Foreskin keratinocyte (primary cell): ENCODE measurements at places on chromosomes 1 and 21. TPM values are rescaled to one million over a fixed set of nuclear protein-coding genes. Genes with fewer than 3 reads are reported as not detected.

DNA sequence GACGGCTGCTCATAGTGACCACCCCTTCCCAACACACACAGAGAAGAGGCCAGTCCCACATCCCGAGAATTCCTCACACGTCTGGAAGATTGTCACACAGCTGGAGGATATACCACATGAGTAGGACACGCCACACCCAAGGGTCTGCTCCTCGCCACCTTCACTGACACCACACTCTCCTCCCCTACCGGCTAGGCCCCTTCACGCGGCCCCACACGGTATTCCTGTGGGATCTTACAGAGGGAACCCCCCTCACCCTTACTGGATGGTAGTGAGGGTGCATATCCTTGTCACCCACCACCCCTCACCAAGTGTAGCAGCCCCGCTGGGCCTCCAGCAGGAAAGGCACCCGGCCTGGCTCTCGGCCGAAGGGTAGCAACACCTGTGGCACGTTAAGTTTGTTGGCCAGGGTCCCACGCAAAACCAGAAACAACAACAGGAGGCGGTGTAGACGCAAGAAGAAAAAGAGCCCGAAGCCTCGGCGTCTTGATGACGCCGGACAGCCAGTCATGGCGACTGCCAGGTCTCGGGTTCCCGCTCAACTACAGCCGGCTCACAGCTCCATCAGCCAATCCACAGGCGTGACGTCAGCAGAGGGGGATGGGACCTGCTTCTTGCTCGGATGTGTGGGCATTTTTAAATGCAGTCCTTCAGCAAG lies at the start of gene NUP210L:
Gene NUP210L (minus strand): TSS at position 540 of the 658 bp plus-strand sequence.
- no peak for DNase-seq

DNA sequence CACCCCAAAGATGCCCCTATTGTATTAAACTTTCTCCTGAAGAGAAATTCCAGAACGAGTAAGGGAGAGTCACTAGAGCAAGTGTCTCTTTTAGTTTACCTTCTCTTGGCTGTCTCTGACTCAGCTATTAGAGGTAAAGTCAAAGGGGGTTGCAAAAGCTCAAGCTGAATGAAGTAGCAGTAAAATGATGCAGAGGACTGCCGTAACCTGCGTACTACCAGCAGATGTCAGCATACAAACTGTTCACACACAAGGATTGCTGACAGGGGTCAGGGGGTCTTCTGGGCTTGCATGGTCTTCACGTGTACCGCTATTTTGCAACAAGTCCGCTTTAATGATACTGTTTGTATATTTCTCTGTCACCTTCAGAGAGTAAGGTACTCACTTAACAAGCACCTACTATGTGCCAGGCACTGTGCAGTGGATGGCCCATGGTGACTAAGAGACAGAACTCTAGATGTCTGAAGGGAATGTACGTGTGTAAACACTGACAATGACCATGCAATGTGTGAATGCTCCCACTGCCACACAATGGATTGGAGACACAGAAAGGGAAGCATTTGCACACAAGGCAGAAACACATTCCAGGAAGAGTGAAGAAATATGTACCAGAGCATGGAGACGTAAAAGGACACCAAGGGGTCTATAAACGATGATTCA lies 34.9 kb downstream of the CHML start:
- peak; percentile 55 for DNase-seq

DNA sequence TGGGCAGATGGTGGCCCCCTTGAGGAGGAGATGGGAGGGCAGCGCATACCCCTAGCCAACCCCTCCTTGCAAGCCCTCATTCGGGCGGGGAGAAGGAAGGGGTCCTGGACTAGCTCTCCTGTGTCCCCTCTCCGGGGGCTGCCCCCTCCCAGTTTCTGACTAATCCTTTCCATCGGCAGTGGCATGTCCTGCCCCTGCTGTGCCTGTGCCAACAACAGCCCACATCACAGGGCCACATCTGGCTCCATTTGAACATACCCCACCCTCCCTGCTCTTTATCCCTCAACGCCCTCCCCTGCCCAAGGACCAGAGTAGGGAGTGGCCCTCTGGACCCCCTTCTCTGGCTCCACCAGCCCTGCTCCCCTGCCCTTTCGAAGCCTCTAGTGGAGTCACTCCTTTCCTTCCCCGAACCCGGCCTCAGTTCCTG lies 11.0 kb upstream of the LMNA start:
- DNase-seq = no peak

- peak; percentile 22 for DNase-seq
These were observed 3.7 kb downstream of the PTPN14 start for GRCh38 chr1:214547747-214548146.

DNA sequence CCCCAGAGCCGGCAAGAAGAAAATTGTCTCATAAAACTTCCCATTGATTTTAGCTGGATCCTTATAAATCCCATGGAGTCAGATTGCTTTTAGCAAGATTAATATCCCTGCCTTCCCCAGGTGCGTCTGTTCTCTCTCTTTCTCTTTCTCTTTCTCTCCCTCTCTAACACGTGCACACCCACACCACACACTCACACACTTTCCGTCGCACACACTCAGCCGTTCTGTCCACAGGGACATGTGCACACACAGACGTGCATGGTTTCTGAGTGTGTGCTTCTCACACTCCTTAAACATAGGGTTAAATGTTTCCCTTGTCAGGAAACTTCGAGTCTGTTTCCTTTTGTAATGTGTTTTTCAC lies 98.7 kb upstream of the NFIA start:
- no peak for DNase-seq

- no peak for DNase-seq
These were observed 1326.0 kb downstream of the PLA2G4A start for GRCh38 chr1:188154761-188155160.

GRCh38 chr21:33039536-33039935 lies 13.8 kb downstream of the OLIG2 start:
- DNase-seq = no peak

- DNase-seq = peak; percentile 44
These were observed 37.3 kb downstream of the PABPC4 start for GRCh38 chr1:39539252-39539790.

DNA sequence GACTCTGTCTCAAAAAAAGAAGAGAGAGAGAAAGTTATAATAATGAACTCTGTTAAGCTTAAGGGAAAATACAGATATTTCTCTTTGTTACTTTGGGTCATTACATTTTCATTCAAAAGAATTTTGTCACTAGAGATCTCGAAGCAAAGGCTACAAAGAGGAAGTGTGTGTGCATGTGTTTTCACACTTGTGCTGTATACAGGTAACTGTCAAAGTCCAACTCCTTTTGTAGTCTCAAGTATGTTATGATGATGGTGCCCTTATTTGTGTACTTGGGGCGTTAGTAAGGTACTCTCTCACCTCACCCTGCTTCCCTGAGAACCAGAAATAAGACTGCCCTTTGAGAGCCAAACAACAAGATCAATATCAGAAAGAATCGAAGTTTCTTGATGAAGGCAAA lies 152.9 kb upstream of the ZNF644 start:
- DNase-seq = no peak

GRCh38 chr21:41277846-41278245 lies 38.8 kb upstream of the FAM3B start:
- DNase-seq = no peak

DNA sequence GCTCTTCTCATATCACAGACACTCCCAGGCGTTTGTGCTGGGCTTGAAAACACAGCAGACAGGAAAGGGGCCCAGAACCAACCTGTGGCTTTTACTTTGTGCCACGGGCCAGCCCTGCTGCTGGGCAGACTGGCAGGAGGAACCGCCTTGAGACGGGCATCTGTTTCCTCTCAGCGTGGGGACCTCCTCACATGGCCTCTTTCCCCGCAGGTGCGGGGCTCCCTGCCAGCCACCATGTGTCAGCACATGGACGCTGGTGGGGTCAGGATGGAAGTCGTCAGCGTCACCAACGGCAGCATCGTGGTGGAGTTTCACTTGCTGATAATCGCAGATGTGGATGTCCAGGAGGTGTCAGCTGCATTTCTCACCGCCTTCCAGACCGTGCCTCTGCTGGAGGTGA lies 47.8 kb downstream of the UMODL1 start:
- DNase-seq = no peak

Gene ADAM30
- total RNA-seq = not detected in 2 replicates

Gene TNFRSF25
- total RNA-seq = 19.8 and 34.3 TPM in 2 replicates

Gene VASH2
- 0.14 and 0.27 TPM in 2 replicates for total RNA-seq

Gene FAM167B
- total RNA-seq = 0.14 and 0.18 TPM in 2 replicates

Gene ITPKB
- total RNA-seq = 11.7 and 11.9 TPM in 2 replicates

Gene DCST2
- 0.07 and 0.27 TPM in 2 replicates for total RNA-seq

Gene LCE6A
- 0.18 TPM in 1 of 2 replicates, not detected in the other for total RNA-seq

Gene CELA2B
- not detected in 2 replicates for total RNA-seq
